ENCODE measurements at places on chromosomes 4 and X.

GRCh38 chr4:62791386-62791785 lies 1591.3 kb downstream of the ADGRL3 start:
- no peak for DNase-seq

DNA sequence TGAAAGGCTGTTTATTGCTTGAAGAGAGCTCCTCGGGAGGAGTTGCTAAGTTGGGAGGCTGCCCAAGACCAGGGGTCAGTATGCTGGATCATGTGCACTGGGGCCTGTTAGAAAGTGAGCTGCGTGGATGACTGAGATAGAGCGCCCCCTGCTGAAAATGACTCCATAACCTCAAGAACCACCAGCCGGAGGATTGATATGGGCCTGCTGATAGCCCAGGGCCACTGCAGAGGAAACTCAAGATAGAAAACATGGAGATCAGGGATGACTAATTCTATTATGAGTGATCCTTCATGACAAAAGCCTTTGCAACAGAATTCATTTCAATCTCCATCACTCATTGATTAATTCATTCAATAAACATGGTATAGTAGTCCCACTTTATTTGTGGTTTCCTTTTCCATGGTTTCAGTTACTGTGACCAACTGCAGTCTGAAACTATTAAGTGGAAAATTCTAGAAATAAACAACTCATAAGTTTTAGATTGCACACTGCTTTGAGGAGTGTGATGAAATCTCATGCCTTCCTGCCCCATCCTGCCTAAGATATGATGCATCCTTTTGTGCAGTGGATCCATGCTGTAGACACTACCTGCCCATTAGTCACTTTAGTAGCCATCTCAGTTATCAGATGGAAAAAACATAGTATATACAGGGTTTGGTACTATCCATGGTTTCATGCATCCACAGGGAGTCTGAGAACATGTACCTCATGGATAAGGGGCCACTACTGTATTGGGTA lies 126.7 kb upstream of the MBNL3 start:
- no peak for DNase-seq

DNA sequence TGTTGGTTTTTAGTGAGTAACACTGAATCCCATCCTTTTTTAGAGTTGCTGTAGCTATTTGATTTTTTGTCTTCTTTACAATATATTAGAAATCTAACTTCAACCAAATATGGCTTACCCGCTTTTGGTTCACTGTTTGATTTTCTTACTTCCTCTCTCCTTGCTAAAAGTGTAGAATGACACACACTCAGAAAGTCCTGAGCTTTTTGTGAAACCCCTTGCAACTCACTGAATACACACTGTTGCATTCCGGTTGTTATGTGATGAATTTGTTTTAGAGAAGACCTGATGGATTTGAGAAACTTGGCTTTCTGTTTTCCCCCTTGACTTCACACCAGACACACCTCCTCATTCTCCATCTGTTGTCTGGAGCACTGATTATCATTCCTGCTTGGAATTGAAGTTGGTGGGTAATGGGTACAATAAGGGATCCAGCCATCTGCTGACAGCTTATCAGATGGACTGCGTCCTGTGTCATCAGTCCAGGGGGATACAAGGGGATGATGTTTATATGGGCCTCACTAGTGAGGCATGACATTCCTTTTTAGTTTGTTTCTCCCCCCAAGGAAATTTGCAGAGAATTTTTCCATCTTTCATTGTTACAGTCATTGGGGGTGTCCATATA lies 5.2 kb downstream of the TMEM164 start:
- DNase-seq: no peak

DNA sequence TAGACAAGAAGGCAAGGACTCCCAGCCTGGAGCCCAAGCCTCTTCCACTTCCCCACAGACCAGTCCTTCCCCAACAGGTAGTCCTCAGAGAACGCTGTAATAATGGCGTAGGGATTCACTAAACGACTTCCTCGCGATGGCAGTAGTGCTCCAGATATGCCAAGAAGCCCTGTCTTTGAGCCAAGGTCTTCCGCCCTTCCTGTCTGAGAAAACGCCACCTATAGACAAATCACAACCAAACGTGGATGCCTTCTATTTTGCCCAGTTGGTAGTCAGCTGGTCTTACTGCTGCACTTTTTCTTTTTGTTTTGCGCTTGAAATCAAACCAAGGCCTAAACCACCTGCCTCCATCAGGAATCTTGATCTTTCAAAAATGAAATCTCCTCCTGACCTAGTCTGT lies 203.3 kb downstream of the OR13H1 start:
- DNase-seq: peak; percentile 44

DNA sequence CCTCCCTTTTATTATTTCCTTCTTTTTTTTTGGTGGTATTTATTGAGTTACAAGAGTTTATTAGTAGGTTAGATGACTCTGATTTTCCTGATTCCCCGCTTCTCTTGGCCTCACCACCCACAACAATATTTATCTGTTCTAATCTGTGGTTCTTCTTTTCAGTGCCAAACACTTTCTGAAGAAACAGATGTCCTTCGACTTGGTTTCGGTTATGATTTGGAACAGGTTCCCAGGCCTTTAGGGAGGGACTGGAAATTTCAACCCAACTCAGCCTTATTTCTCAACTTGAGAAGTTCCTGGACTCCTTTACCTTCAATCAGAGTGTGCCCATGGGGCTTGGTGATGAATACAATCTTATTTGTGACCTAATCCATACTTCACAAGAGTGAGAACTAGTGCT lies 108.1 kb downstream of the UCHL1 start:
- no peak for DNase-seq

DNA sequence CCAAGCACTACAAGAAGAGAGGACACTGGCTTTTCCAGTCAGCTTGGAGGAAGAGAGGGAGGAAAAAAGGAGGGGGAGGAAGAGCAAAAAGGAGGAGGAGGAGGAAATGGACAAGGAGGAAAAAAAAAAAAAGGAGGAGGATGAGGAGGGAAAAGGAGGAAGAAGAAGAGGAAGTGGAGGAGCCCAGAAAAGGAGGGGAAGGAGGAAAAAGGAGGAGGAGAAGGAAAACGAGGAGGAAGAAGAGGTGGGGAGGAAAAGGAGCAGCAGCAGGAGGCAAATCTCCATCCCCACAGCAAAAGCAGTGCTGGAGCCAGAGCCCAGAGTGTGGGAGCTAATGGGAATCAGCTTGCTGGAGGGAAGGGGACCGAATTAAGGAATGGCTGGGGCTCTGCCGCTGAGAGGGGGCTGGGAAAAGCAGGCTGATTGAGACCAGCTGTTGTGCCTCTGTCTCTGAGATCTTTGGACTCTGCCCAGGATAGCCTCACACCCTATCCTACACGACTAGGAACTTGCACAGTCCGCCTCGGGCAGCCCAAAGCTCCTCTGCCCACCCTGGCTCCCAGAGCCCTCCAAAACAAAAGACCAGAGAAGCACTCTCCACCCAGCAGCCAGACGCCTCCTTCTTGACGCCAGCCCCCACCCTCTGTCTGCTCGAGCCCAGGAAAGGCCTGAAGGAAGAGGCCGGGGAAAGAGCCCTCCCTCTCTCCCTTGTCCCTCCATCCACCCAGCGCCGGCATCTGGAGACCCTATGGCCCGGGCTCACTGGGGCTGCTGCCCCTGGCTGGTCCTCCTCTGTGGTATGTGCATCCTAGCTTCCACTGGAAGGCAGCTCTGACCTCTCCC lies at the start of gene XPNPEP2:
TSS of gene XPNPEP2 (plus strand) at position 514 of the 843 bp plus-strand sequence. CDS start at position 749, 235 bp downstream.
- DNase-seq: no peak

DNA sequence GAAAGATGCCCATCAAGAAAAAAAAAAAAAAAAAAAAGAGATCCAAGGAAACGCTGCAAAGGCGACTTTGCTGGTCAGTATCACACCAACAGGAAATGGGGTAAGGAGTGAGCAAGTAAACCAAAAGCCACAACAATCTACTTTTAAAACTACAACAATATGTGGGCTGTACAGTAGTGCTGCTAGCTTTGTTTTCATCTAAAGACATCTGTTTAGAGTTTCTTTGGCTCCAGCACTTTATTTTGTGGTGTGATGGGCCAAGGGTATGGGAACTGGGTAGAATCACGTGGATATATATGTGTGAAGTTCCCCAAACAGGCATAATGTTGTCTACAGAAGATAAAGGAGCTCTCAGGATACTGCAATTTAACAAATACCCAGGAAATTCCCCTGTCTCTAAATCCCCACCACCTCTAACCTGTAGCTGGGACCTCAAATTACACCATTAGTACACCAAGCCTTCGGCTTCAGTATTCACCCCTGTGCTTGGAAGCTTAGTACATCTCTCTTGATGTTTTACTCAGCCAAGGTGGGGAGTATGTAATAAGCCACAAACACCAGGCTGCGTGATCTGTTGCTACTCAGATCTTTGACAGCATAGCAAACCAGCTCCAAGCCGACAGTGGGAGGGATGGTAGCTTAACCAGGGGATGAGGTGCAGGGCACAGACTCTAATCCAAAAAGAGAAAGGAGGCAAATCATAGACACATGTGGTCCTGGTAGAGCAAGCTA lies 207.9 kb downstream of the HS6ST2 start:
- DNase-seq: no peak

- DNase-seq: no peak
Observed at GRCh38 chrX:136754651-136755050, 26.1 kb downstream of the ARHGEF6 start.

- DNase-seq: no peak
Observed at GRCh38 chrX:107970073-107970472, 12.1 kb downstream of the TEX13B start.

DNA sequence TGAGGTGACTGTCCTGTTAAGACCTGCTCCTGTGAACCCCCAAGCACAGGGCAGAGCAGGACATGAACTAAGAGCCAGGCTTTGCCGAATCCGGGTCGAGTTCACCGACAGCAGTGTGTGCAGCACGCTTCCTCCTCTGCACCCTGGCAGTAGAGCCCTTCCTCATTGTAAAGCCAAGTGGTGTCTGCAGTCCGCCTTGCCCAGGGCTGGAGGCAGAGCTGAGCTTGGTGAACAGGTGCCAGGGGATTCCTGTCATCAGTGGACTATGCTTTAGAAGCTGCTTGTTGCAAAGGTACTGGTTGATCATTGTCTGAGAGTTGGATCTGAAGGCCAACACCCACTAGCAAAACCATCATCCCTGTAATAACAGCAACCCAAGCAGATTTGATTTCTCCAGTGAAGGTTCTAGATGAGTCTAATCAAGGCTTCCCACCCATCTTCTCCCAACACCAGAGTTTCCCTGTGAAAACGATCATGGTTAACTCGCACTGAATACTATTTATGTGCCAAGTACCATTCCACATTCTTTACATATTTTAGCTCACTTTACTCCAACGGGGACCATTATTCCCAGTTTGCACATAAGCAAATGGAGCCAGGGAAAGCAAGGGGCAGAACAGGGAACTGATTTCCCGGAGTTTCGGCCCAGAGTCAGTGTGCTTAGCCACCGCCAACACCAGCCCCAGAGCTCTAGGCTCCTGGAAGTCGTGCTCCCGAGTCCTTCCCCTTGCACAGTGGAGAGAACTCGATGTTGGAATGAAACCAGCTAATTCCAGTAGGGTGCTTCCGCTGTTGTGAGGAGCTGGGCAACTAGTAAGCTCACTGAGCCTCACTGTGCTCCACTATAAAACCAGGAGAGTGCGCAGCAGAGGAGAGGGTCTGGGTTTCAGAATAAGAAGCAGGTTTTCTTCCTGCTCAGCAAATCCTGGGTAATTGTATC lies 1.4 kb upstream of the SLC34A2 start:
- no peak for DNase-seq

- DNase-seq: peak; percentile 31
Observed at GRCh38 chrX:39854772-39855747, 242.7 kb downstream of the BCOR start.

- no peak for DNase-seq
Observed at GRCh38 chr4:59971952-59972351, 1228.2 kb upstream of the ADGRL3 start.

DNA sequence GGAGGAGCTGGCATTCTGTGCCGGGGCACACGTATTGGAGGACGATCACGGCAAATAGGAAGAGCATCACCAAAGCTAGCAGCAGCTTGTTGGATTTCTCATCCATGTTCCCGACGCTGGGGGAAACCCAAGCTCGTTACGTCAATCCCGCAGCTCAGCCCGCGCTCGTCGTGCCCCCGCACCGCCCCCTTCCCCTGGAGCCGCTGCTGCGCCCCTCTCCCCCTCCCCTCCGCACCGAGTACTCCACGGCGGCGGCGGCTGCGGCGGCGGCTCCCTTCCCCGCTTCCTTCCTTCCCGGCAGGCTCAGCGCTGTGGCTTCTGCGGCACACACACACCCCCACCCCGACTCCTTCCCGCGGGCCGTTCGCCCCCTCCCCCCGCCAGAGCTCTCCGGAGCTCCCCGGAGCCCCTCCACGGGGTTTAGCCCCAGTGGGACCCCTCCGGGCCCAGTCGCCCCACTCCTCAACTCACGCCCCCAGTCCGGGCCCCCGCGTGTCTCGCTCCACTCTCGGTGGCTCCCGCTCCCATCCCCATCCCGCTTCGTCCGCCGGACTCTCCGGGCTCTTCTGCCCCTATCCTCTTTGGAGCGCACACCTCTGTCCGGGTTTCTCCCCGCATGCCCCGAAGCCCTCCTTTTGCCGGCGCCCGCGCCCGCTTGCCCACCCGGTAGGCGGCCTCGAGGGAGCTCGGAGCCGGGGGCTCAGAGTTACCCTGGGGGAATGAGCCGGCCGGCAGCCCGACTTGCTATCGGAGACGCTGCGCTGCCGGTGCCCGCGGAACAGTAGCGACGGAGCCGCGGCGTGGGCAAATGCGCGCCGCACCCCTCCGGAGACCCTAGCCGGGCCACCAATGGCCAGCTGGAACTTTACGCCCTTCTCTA lies 978 bp downstream of the HS6ST2 start:
- DNase-seq: no peak

GRCh38 chr4:1260418-1261106 lies 11.6 kb upstream of the CTBP1 start:
- DNase-seq: no peak

DNA sequence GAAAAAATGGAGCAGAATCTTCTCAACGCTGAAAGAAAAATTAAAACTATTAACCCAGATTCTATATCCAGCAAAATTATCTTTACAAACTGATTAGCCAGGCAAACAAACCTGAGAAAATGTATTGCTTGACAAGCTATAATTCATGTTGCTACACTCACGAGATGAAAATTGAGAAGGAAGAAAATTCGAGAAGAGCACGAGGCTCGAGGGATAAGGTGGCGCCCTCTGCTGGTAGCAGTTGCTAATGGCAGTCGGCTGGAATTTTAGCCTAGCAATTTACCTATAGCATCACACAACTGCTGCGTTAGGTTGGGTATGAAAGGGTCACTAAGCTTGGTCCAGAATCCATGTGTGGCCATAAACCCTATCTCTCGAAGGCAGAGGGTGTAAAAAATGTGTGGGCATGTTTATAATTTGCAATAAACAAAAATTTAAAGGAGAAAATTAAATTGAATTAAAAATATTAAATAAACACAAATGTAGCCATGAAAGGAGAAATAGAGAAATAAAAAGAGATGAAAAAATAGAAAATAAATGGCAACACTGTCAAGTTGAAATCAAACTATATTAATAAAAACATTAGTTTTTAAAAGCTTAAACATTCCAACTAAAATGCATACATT lies 126.6 kb downstream of the PPP4R3C start:
- no peak for DNase-seq

GRCh38 chr4:184384056-184384809 lies 90.1 kb downstream of the IRF2 start:
- DNase-seq: no peak

DNA sequence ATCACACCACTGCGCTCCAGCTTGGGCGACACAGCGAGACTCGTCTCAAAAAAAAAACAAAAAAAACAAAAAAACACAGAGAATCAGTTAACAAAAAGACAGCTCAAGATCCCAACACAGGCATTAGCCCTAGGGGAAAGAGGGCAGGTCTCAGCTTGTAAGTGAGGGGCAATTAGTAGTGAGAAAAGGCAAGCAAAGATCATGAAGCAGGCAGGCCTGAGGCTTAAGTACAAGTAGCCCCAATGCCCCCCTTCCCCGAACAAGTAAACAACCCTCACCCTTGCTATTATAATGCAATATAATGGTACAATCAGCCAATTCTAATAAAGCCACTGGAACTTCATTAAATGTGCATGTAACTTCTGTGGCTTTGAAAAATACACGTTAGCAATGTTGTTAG lies 17.0 kb downstream of the ADGRA3 start:
- DNase-seq: no peak

Data from stimulated activated CD8-positive, alpha-beta memory T cell treated with anti-CD3 and anti-CD28 coated beads, Interleukin-4, amount 100 ng/mL, for 4 hours (primary cell).